Stimulated activated CD4-positive, alpha-beta T cell treated with anti-CD3 and anti-CD28 coated beads, Interleukin-1b, Interleukin-23, amount 100 ng/mL, for 1 hour (primary cell): ENCODE measurements at places on chromosomes 13 and 19.

DNA sequence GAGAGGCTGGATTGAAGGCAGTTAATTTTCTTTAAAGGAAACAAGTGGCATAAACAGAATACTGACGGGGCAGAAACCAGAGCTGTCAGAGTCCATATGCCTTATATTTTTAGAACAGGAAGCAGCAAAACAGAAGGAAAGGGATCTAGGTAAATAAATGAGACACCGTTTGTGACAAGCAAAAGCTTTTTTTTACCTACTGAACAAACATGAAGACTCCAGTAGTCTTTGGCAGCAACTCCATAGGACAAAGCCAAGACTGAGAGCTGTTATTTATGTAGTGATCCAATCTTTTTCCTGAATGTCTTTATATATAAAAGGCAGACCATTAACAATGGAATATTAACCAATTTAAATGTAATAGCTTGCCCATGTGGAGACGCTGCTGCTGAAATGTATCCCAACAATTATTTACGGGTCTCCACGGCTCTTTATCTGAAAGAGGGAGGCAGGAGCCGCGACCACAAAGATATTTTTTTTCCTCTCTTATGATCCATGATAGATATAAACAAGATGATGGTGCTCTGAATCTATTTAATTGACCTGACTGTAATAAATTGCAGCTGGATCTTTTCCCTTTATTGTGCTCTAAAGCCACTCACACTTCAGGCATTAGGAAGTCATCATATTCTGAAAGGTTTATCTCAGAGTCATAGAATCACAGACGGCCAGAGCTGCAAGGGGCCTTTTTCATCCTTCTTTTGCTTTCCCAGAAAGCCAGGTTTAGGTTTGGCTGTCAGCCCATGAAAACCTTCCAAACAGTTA, 687.8 kb downstream of the EFNB2 start:
- DNase-seq = no peak

- no peak for DNase-seq
Observed at GRCh38 chr19:29364224-29364726, 151.3 kb upstream of the UQCRFS1 start.

DNA sequence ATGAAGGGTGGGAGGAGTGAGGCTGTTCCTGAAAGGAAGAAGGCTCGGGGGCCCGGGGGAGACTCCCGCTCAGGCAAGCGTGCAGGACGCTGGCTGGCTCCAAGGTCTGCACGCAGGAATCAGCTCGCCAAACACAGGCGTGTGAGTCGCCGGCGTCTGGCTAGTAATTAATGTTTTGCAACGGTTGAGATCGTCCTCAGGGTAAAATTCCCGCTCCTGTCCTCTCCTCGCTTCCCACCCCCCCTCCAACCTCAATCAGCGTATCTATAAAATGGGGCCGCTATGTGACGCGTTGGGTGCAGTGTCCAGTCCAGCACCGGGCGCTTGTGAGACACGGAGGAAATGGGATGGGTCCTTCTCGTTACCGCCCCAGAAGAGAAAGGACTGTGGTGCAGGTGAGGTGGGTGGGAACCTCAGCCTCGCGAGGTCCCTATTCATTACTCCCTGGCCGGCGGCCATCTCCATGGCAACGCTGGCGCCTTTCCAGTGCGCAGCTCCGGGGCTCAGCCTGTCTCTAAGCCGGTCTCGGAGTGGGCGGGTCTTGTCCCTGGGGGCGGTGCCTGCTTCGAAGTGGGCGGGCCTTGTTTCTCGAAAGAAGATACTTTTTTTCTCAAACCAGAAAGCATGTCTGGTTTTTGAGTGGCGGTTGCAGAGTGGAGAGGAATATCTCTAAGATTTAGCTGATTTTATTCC, 6.5 kb upstream of the ZNF579 start:
- DNase-seq = peak; percentile 88

GRCh38 chr19:4505570-4506448, 12.5 kb downstream of the PLIN4 start:
- no peak for DNase-seq

- no peak for DNase-seq
Observed at GRCh38 chr13:40116008-40116407, 460.5 kb downstream of the COG6 start.

DNA sequence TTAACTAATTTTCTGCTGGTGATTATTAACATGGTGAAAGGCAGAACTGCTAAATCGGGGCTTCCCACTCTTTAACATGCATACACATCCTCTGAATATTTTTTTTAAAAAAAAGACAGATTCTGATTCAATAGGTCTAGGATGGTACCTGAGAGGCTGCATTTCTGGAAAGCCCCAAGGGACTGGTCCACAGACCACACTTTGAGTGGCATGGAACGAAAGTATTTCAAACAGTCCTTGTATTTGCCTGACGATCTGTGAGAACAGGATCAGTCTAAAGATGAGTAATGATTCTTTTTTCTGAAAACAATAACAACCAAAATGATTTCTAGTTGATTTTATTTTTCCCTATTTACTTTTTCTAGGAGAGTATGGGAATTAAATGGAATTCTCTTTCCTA, 16.7 kb upstream of the SPART start:
- DNase-seq = no peak

GRCh38 chr13:22110368-22110767, 439.5 kb downstream of the FGF9 start:
- no peak for DNase-seq

- no peak for DNase-seq
Observed at GRCh38 chr13:48334534-48335127, 31.1 kb downstream of the RB1 start.

- DNase-seq = no peak
Observed at GRCh38 chr13:79775830-79776229, 294.9 kb downstream of the NDFIP2 start.

GRCh38 chr13:94218537-94218936, 260.9 kb downstream of the DCT start:
- no peak for DNase-seq

- no peak for DNase-seq
Observed at GRCh38 chr13:54415753-54416366, 1387.2 kb downstream of the OLFM4 start.

- DNase-seq = no peak
Observed at GRCh38 chr19:31436121-31436776, 87.0 kb upstream of the TSHZ3 start.
